Glomerular endothelial cell (primary cell): ENCODE measurements at places on chromosomes 6 and 20.
A peak's percentile ranks its signal among the peaks of the same experiment; 100 is the strongest.

GRCh38 chr6:217048-217659 lies 75.1 kb upstream of the DUSP22 start:
- DNase-seq, result no peak

DNA sequence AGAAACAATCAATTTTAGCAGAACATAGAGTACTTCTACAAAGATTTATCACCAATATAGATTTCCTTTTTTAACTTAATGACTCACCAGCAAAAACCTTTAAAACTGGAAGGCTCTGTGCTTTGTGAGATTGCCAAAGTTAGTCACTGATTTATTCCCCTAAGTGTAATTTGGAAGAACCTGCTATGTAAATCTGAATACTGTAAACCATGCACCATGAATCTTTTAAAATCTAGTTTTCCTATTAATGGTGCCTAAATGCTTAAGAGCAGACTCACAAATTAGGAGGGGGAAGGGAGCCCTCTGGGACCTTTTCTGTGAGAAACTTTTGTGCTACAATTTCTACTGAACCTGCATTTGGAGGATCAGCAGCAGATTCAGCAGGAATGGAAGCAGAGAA lies 57.8 kb upstream of the PNRC1 start:
- DNase-seq, result no peak

GRCh38 chr6:149224399-149224798 lies 93.1 kb upstream of the TAB2 start:
- no peak for DNase-seq

- peak; percentile 34 for DNase-seq
Measured at GRCh38 chr6:159726255-159726917, 920 bp upstream of the WTAP start.

DNA sequence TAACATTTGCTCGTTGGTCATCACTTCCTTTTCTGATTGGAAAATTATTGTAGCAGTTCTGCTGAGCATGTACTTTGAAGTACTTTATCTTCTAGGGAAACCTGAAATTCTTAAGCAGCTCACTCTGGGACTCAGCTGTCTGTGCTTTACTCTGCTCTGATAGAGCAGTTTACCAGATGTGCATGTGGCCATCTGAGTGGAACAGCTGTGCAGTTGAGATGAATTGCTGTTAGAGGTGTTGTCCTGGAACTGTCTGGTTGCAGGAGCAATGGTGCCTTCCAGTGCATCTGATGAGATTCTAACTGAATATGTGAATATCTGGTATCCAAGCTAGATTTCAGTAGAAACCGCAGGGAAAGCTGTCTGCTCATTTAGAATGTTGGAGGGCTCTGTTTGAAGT lies 27.2 kb downstream of the PANK2 start:
- no peak for DNase-seq

DNA sequence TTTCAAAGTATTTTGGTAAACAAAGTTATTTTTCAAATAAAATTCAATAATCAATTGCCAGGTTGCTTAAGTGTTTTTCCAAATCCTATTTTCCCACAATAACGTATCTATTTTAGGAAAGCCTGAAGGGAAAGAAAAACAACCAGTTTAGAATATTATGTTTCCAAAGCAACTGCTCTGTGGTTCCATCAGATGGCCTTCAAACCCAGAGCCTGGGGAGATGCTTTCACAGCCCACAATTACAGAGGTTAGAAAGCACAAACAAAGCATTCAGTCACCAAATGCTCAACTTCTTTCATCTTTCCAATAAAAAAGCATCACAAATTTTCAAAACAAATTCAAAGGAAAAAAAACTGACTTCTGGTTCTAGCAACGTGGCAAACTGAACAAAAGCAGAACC lies 66.0 kb downstream of the ELOVL5 start:
- no peak for DNase-seq

DNA sequence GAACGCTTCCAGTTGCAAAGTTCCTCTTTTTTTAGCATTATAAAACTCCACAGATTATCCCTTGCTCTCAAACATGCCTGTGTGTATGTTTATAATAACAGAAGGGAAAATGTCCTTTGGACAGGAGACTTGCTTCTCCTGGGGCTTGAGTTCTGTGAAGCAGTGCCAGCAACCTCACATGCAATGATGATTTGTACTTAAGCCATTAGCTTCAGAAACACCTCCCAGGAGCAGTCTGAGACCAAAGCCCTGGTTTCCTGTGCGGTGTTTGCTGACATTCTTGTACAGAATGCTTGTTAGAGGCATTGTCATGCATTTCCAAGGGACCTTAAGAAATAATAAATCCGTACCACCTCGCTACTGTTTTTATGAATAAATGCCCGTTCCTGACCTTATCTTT lies 752.8 kb downstream of the CBLN4 start:
- DNase-seq, result no peak

- no peak for DNase-seq
Measured at GRCh38 chr20:38673261-38673660, 51.0 kb upstream of the SLC32A1 start.

DNA sequence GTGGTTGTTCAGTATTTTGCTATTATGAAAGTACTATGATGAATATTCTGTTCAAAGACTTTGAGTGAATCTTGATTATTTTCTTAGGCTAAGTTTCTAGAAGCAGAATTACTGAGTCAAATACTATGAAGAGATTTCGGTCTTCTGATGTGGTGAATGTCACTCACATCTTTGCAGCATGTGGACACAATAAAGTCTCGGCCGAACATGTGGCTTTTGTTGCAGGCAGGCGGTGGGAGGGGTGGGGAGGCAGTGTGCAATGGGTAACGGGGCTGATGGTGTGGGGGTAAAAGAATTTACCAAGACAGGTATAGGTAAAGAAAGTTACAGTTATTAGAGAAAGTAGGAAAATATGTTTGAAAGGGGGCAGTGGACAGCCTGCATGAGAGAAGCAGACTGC lies 156.4 kb upstream of the DTNBP1 start:
- no peak for DNase-seq

DNA sequence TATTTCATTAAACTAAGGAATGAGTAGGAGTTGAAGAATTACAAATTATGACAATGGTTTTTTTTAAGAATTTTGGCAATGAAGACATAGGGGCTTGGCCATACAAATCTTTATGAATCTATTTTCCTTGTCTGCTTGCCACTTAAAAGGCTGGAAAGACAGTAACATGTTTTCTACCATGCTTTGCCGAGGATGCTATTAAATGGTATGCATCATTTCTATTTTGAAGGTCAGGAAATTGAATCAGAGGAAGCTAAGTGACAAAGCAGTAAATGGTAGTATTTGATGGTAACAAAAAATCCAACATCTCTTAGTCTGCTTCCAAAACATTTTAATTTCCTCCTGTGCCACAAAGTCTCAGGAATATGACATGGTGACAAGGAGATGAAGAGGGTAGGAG lies 287.2 kb downstream of the RFPL4B start:
- DNase-seq, result no peak

GRCh38 chr20:18721551-18722115 lies 92.0 kb upstream of the SCP2D1 start:
- DNase-seq, result no peak

- DNase-seq, result no peak
Measured at GRCh38 chr20:11214256-11214840, 540.5 kb upstream of the JAG1 start.

DNA sequence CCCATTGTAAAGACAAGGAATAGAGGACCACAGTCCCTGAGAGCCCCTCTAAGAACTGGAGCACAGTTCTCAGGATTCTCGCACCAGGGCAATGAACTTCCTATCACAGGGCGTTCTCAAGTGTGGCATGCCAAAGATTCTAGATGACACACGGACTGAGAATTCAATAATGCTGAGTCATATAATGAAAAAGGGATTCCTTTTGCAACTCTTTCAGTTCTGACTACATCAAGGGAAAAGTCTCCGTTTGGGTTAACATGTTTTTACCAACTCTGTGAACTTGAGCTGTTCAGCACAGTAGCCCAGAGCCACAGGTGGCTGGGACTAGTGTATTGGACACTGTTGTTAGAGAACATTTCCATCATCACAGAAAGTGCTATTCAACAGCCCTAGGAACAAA lies 3.4 kb downstream of the MED20 start:
- DNase-seq, result peak; percentile 80

DNA sequence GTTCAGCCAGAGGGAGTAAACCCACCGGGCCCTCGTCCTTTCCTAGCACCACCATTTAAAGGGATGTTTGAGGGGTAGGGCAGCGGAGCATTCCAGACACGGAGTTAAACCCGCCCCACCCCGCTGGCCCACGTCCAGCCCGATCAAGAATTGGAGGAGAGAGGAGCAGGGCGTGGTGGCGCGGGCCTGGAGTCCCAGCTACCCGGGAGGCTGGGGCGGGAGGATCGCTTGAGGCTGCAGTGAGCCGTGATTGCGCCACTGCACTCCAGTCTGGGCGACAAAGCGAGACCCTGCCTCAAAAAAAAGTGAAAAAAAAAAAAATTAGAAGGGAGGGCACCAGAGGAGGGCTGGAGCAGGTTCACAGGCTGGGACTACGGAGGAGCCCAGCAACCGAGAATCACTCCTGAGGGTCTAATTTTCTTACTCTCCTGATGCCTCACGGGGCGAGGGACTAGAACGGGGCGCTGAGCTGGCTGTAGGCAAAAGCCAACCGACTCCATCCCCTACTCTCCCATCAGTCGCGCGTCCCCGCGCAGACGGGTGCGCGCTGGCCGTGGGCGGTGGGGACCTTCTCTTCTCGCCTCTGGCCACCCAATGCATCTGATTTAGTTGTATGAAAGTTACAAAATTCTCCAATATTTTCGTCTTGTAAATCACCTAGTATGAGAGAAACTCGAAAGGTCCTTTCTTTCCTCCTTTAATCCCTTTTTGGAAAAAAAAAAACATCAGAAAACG lies 6.1 kb upstream of the HSPA1B start:
- DNase-seq, result no peak

DNA sequence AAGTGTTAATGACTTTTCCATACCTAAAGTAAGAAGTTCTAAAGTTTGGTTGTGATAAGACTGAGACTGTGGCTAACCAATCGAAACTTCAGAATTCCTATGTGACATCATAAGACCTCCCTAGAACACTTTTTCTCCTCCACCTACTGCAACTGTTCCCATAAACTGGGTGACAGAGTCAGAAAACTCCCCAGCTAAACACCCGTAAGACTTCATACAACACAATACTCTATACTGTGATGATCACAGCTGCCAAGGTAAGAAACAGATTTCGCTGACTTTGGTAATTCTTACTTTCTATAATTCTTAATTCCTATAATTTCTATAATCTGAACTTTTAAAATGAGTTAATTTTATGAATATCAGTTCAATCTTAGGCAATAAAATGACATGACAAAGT lies at the start of gene PLN:
Gene PLN (plus strand): TSS at position 161 of the 400 bp plus-strand sequence. CDS start 10,626 bp downstream, outside the sequence.
- DNase-seq, result no peak

DNA sequence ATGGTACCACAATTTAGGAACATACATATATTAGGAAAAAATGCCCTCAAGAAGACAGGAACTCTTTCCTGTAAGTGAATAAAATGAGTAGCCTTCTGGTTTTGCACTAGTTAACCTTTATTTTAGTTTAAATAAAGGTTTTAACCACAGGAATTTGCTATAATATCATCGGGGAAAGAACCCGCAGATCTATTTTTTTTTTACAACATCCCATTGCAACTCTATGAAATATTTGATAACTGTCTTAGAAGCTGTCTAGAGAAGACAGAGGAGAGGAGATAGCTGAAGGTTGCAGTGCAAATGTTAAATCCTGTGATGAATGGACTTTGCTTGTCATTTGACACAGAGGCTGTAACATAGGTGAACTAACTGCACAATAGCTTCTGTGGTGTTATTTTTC lies 69.5 kb downstream of the TINAG start:
- DNase-seq, result no peak

GRCh38 chr20:37220731-37221130 lies 40.9 kb downstream of the GHRH start:
- DNase-seq, result no peak

DNA sequence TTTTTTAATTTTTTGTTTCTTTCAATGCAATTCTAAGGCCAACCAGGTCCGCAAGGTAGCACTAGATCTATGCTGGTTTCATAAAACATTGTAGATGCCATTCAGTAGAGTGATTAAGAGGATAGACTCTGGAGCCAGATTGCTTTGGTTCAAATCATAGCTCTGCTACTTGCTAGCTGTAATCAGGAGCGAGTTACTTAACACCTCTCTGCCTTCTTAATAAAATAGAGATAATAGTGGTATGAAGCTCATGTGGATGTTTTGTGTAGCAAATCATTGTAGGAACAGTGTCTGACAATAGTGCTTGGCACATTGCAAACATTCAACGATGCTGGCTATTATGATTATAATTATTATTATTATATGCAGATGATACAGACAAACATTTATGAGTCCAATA lies 164.9 kb downstream of the LAMA2 start:
- DNase-seq, result no peak

- DNase-seq, result no peak
Measured at GRCh38 chr6:169169375-169169774, 84.3 kb downstream of the THBS2 start.

DNA sequence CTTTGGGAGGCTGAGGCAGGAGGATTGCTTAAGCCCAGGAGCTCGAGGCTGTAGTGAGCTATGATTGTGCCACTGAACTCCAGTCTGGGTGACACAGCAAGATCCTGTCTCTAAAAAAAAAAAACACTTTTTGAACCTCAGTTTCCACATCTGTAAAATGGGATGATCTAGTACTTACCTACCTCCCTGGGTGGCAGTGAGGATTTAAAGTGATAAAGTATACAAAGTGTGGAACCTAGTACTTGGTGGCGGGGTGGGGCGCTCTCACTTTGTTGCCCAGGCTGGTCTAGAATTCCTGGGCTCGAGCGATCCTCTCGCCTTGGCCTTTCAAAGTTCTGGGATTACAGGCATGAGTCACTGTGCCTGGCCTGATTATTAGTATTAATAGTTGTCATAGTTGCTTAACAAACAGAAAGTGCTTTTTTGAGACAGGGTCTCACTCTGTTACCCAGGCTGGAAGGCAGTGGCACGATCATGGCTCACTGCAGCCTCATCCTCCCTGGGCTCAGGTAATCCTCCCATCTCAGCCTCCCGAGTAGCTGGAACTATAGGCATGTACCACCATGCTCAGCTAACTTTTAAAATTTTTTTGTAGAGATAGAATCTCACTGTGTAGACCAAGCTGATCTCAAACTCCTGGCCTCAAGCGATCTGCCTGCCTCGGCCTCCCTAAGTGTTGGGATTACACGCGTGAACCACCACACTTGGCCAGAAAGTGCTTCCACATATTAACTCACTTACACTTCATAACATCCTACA lies 7.0 kb upstream of the PLTP start:
- DNase-seq, result no peak

GRCh38 chr6:155077331-155077730 lies 82.2 kb downstream of the TIAM2 start:
- DNase-seq, result no peak

- DNase-seq, result no peak
Measured at GRCh38 chr20:57698867-57699275, 10.9 kb downstream of the PMEPA1 start.

DNA sequence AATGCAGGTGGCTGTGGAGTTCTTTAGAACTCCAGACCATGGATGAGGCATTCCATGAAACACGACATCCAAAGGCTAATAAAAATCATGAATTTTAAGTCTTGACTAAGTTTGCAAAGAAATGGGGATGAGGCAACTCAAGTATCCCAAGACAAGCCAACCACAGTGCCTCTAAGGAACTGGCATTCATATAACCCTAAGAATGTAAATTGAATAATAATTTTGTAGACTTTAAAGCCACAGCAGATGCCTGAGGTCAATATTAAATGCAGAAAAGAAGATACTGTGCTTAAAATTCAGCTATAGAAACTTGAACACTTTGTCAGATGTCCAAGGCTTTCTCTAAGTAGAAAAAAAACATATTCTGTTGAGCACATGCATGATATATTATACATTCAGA lies 54.5 kb downstream of the TFAP2B start:
- DNase-seq, result no peak

GRCh38 chr6:45812922-45813321 lies 202.7 kb downstream of the CLIC5 start:
- no peak for DNase-seq
